ENCODE measurements at places on chromosomes 1 and 21.

GRCh38 chr1:34396042-34396441 lies 219.3 kb downstream of the C1orf94 start:
- DNase-seq: no peak

GRCh38 chr1:225482421-225482950 lies 54.6 kb upstream of the LBR start:
- DNase-seq: no peak

GRCh38 chr1:21625390-21626190 lies 43.6 kb downstream of the RAP1GAP start:
- DNase-seq: no peak

GRCh38 chr1:206915030-206915735 lies 6.6 kb downstream of the FCMR start:
- no peak for DNase-seq

DNA sequence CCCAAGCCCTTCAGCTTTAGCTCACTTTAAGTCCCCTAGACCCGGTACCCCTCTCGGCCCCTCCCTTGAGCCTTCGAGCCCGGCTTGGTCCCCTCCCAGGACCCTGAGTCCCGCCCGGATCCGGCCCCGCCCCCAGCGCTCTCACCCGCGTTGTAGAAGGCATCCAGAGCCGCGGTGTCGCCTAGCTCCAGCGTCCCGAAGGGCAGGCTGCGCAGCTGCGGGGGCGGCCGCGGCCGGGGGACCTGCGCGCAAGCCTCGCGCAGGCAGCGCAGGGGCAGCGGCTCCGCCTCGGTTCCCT lies 699 bp downstream of the MAP3K6 start:
- DNase-seq: peak; percentile 60

- DNase-seq: no peak
Measured at GRCh38 chr1:169340882-169341281, 26.7 kb downstream of the NME7 start.

DNA sequence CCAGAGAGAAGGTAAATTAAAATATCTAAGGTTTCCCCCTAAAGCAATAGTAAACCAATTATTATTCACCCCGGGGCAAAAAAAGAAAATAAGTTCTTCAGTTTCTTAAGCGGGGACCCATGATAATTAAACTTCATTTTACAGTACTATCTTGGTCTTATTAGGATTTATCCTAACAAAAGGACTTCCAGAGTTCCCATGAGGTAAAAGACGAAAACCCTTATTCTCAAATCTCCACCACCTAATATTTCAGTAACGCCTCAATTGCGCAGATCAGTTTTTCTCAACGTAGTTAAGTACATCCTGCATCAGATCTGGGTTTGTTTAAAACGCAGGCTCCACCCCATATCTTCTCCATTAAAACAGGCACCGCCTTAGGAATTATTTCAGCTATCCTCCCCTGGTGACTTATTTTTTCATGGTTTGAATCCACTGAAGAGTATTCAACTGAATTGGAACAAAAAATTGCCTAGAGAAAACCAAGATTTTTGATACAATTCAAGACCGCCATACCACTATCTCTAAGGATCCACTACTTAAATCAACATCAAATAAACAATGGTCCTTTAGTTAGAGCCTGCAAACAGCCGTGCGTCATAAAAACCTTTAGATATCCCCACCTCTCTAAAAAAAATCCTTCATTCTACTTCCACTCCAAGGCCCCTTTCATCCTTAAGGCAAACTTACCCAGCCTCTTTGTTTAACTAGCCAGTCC lies 1.7 kb downstream of the MCL1 start:
- peak; percentile 23 for DNase-seq

DNA sequence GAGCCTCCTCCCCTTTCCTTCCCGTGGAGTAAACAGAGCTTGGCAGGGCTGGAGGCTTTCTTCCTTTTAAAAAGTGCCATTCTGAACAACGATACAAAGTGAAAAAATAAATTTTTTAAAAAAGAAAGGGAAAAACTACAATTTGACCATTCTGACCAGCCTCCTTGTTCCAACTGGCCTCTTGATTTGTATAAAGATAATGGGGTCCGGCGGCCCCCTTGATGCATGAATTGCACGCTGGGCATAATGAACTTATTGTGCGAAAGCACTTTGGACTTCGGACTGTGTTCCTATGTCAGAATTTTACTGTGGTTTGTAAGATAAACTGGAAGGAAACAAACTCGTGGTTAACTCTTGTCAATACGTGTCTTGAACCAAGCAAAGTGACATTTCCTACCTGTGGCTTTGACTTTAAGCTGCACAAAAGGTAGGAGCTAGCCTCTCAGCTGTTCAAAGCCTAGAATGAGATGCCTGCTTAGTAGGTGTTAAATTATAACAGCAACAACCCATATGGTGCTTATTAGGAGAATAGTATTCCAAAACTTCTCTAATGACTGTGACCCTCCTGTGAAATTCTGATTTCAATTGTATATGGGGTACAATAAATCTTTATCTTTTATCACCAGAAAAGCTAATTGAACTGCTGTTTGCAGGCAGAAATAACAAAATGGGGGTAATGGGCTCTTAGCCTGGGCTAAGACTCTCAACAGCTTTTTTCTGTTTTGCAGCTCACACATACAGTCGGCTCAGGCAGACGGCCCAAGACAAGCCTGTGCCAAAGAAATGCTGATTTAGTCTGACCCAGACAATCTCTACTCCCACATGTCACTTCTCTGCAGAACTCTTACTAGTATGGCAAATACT lies 9.3 kb downstream of the IRF2BP2 start:
- peak; percentile 22 for DNase-seq

GRCh38 chr1:6688757-6689156 lies 12.9 kb downstream of the DNAJC11 start:
- DNase-seq: no peak

- no peak for DNase-seq
Measured at GRCh38 chr1:54365398-54365797, 40.8 kb downstream of the SSBP3 start.

DNA sequence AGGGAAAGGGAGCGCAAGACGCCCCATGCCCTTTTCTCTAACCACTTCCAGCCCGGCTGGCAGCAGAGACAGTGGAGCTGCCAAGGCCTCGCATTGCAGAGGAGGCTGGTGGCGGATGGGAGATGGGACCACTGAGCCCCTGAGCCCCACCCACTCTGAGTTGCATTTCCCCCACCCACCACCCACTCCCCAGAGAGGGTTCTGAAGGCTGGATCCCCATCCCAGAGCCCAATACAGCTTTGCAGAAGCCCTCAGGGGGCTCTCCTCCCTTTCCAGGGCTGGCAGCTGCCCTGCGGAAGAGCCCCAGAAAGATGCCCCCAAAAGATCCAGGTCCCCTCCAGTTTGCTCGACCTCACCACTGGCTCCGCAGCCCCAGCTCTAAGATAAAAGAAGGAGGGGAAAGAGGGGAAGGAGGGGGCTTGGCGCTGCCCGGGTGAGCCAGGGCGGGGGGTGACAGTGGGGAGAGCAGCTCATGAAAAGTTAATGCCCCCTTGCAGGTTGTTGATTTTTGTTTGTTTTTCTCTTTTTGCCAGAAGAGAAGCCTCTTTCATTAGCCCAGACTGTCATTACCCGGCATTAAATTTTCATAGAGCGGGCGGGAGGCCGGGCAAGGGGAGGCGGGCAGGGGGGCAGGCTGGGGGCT lies 38.4 kb upstream of the CASZ1 start:
- DNase-seq: peak; percentile 71

DNA sequence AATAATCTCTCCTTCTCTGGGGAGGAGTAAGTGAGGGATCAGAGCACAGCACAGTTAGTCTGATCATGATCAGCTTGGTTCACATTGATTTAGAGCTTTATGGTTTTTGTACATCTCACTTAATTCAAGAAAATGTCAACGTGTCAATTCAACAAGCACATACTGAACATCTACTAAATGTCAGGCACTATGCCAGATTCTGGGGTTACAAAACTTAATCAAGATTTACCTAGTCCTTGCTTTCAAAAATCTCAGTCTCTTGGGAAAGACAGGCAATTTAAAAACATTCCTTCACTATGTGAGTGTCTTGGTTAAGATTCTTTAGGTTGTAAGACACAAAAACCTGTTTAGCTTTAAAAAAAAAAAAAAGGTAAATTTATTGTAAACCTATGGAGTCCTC lies 181.4 kb downstream of the AK5 start:
- no peak for DNase-seq

GRCh38 chr1:107623431-107623830 lies 341.5 kb downstream of the VAV3 start:
- DNase-seq: no peak

- no peak for DNase-seq
Measured at GRCh38 chr1:181647314-181648035, 164.2 kb downstream of the CACNA1E start.

DNA sequence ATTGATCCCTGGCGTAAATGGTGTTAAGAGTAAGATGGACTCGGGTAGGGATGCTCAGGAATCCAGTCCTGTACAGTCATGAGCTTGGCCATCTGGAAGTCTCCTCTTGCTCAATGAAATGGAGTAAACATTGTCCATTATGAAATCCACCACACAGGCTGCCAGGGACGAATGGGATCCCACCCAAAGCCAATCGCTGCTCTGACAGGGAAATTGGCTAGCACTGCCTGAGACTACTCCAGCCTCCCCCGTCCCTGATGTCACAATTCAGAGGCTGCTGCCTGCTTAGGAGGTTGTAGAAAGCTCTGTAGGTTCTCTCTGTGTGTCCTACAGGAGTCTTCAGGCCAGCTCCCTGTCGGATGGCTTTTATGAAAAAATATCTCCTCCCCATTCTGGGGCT lies at the start of gene HSD11B1:
Gene HSD11B1 (plus strand): TSS at position 263 of the 400 bp plus-strand sequence. CDS start 97 bp downstream, at position 360.
- no peak for DNase-seq

DNA sequence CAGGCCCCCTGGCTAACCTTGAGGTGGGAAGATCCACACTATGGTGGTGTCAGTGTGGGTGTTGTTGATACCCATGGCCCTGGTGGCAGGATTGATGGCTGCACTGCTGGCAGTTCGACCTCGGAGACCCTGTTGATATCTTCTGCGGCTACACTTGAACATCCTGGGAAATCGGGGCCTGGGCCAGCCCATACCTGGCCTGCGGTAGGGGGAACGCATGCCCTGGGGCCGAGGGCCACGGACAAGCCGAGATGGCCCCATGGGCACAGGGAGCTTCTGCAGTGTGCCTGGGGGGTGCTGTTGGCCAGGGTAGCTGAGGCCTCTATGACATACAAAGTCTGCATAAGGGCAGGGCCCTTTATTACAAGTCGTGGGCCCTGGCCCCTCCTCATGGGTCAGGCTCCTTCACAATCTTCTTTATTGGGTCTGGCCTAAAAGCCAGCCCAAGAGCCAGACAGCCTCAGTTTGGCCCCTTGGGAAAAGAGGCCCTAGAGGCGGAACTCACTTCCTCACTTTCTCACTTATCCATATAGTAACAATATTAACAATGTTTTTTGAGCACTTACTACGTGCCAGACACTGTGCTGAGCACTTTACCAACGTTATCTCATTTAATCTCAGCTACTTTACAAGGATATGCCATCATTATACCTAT lies at the start of gene P3R3URF:
Gene P3R3URF (minus strand): TSS at position 278 of the 655 bp plus-strand sequence. CDS start 17 bp downstream, at position 261.
- DNase-seq: no peak

Measured in NCI-H1105 treated with DMSO at 0.1 percent for 48 hours (cell line).